ENCODE measurements at places on chromosomes 6 and 20.

DNA sequence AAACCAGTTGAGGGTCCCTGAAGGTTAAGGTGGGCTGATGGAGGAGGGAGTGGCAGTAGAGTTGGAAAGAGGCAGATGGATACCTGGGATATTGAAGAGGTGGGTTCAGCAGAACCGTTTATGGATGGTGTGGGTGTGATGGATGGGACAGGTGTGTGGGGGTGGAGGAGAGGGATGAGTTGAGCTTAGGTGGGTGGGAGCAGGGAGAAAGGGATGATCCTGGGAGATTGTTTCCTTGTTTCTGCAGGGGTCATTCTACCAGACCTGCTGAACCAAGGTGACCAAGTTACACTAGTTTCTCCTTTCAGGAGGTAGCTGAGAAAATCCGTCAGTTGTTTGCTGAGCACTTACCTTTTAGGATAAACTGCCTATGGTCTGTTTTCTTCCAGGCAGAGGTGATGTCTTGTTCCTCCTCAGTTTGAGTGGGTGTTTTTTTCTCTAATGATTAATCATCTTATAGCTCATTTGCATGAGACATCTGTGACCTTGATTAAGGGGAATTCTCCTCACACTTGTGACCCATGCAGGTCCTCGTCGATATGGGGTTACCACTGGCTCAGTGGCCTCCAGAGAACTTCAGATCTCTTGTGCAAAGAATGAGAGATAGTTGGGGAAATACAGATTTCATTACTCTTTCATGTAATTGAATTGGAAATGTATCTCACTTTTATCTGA lies 53.0 kb downstream of the FARS2 start:
- DNase-seq: no peak

DNA sequence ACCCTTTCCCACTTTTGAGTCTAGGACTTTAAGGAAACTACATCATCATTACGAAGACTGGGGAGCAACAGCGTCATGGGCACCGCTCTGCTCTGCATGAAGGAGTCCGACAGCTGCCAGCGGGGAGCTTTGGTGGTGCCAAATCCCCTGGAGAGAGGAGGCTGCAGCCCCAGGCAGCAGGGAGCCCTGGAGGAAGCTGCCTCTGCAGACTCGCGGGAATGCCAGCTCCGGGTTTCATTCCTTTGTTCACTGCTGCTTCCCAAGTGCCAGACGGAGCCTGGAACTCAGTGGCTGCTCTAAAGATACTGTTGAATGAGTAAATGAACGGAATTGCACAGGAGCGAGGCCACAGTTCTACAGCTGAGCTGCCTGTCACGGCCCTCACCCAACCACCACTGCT lies 196.5 kb upstream of the THBS2 start:
- DNase-seq: no peak

- DNase-seq: no peak
Measured at GRCh38 chr20:22768266-22769178, 184.2 kb upstream of the FOXA2 start.

GRCh38 chr6:100695445-100695844 lies 185.7 kb downstream of the ASCC3 start:
- DNase-seq: no peak

- DNase-seq: no peak
Measured at GRCh38 chr6:157610451-157610999, 212.5 kb upstream of the SNX9 start.

DNA sequence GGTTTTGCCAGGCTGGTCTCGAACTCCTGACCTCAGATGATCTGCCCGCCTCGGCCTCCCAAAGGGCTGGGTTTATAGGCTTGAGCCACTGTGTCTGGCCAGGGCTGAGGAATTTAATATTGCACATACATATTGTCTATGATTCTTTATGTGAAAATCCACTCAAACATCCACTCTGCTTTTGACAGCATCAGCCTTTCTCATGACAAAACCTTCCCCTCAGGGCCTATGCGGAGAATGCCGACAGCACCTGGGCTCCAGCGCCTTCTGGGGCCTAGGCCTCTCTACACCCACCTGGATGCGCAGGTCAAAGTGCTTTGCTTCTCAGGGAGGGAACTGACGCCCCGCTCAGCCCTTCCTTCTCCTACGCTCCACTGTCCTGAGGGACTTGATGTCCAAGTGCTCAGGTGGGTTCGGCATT lies 5.4 kb downstream of the RAMACL start:
- DNase-seq: no peak
